ENCODE measurements at places on chromosomes 11 and 22. TPM values are rescaled to one million over a fixed set of nuclear protein-coding genes. Genes with fewer than 3 reads are reported as not detected.
A peak's percentile ranks its signal among the peaks of the same experiment; 100 is the strongest.

- DNase-seq = peak; percentile 44
- no peaks in the 10 kb centered on the region for H3K36me3 ChIP-seq
- peaks cover 33% of the 10 kb centered on the region for H3K4me1 ChIP-seq
- no peaks in the 10 kb centered on the region for H3K27me3 ChIP-seq
- H3K27ac ChIP-seq = no peak overlapping the region
These were observed 201.0 kb downstream of the SNX19 start for GRCh38 chr11:130715085-130715876.

DNA sequence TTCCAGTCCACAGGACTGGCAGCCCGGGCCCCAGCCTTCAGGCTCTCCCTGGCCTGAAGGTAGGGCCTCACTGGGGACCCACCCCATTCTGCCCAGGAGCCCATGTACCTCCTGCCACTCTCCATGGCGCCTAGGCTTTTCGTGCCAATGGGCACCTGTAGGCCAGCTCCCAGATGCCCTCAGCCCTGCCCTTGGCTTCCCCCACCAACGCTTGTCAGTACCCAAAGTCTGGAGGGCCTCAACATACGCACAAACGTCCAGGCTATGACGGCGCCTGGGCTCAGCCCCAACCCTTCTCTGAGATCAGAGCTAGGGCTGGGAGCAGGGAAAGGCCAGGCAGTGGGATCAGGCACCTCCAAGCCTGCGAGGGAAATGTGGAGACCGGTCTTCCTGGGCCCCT lies 816.9 kb upstream of the LUZP2 start:
- no peak overlapping the region for H3K27ac ChIP-seq
- no peaks in the 10 kb centered on the region for H3K4me1 ChIP-seq
- H3K27me3 ChIP-seq = no peaks in the 10 kb centered on the region
- no peak overlapping the region for H3K4me3 ChIP-seq
- DNase-seq = no peak

- H3K4me1 ChIP-seq = no peaks in the 10 kb centered on the region
- DNase-seq = no peak
- H3K36me3 ChIP-seq = no peaks in the 10 kb centered on the region
- no peak overlapping the region for H3K27ac ChIP-seq
These were observed 15.2 kb downstream of the MB start for GRCh38 chr22:35601743-35602615.

DNA sequence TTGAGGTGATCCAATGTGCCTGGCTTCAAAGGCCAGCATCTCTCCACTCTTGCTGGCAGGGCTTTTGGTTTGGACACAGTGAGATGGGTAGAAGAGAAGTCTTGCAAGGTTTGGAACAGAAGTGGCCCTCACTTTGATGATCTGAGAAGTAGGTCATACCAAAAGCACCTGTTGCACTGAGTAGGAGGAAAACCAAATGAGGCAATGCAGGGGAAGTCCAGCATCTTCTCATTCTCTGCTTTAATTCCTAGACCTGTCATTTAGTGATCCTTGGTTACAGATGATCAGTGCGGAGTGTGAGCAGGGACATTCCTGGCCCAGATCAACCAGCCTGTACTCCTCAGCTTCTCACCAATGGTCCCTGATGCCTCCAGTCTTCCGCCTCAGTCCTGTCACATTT lies 990.5 kb downstream of the OPCML start:
- no peaks in the 10 kb centered on the region for H3K36me3 ChIP-seq
- H3K27ac ChIP-seq = no peak overlapping the region
- no peaks in the 10 kb centered on the region for H3K4me1 ChIP-seq
- no peak overlapping the region for H3K4me3 ChIP-seq
- DNase-seq = no peak

GRCh38 chr22:19959587-19960490 lies 18.2 kb upstream of the TXNRD2 start:
- H3K27me3 ChIP-seq = no peaks in the 10 kb centered on the region
- no peak overlapping the region for H3K4me3 ChIP-seq
- no peaks in the 10 kb centered on the region for H3K36me3 ChIP-seq
- H3K4me1 ChIP-seq = peaks cover 12% of the 10 kb centered on the region

DNA sequence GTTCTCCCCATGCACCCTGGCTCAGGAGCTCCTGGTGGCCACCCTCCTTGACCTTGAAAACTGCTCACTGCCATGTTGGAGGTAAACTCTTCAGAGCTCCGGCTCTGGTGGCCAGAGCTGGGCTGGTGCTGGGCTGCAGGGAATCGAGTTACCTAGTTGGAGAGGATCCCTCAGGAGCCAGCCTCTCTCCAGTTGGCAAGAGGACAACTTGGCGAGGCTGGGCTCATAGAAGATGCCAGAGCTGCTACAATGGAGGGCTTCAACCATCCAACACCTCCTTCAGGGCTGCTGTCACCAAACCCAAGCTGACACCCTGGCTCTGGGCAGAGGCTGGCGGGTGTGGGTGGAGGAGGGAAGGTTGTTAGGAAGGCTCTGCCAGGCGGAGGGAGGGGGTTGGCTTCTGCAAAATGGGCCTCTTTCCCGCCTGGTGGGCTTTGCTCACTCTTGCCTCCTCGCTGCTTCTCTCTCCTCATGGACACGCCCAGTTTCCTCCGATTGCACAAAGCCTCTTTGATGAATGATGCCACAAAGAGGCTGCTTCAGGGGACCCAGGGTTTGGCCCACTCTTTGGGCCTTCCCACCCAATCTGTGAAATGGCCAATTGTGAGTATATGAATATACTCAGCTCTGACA lies 53.1 kb downstream of the THAP12 start:
- H3K27me3 ChIP-seq = peaks cover 2% of the 10 kb centered on the region
- H3K4me1 ChIP-seq = peaks cover 8% of the 10 kb centered on the region
- H3K27ac ChIP-seq = no peak overlapping the region
- H3K4me3 ChIP-seq = no peak overlapping the region
- DNase-seq = peak; percentile 72

DNA sequence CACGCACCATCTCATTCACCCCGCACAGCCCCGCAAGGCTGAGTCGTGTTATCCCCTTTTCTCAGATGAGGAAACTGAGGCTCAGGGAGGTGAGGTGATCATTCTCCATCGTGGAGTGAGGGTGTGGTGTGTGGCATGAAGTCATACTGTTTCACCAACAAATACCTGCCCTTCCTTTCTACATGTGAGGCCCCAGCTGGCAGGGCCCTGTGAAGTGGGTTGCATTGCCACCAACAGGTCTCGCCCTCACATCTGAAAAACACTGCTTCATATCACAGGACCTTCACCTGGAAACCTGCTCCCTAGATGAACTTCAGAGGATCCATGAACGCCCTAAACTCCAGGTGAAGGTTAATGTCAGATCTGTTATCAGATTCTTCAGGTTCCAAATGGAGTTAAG lies 4.3 kb downstream of the SSTR3 start:
- H3K4me1 ChIP-seq = peaks cover 16% of the 10 kb centered on the region
- peaks cover 3% of the 10 kb centered on the region for H3K27me3 ChIP-seq
- H3K36me3 ChIP-seq = no peaks in the 10 kb centered on the region

- no peak for DNase-seq
- peaks cover 2% of the 10 kb centered on the region for H3K27me3 ChIP-seq
- peak overlapping the region; percentile 57 for H3K27ac ChIP-seq
- H3K36me3 ChIP-seq = no peaks in the 10 kb centered on the region
- no peak overlapping the region for H3K4me3 ChIP-seq
These were observed 4.0 kb downstream of the JAM3 start for GRCh38 chr11:134072844-134073243.

- no peak overlapping the region for H3K27ac ChIP-seq
- H3K27me3 ChIP-seq = peaks cover 47% of the 10 kb centered on the region
- peaks cover 9% of the 10 kb centered on the region for H3K4me1 ChIP-seq
- no peak for DNase-seq
These were observed 27.3 kb downstream of the STK33 start for GRCh38 chr11:8566613-8567210.

- DNase-seq = no peak
- peaks cover 21% of the 10 kb centered on the region for H3K36me3 ChIP-seq
- no peaks in the 10 kb centered on the region for H3K4me1 ChIP-seq
- H3K4me3 ChIP-seq = no peak overlapping the region
These were observed 9.0 kb upstream of the DLAT start for GRCh38 chr11:112016088-112016764.

DNA sequence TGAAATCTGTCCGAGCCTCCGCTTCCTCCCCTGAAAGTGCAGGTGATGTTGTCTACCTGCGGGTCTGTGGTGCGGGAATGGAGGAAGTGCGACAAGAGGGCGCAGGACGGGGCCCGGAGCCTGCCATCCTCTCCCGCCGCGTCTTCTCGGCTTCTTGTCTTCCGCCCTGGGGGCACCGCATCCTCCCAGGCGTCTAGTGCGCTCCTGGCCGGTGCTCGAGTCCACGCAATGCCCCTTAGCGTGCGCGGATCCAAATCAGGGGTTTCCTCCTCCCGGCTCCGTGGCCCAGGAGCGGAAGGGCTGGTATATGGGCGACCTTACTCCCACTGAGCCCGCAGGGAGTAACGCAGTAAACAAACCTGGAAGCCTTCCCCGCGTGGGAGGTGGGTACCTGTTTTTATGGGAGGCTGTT lies 405 bp downstream of the SFI1 start:
- DNase-seq = no peak
- H3K36me3 ChIP-seq = no peaks in the 10 kb centered on the region
- H3K4me3 ChIP-seq = peak overlapping the region; percentile 93
- H3K27ac ChIP-seq = peak overlapping the region; percentile 88

- H3K4me1 ChIP-seq = no peaks in the 10 kb centered on the region
- no peak overlapping the region for H3K27ac ChIP-seq
- peaks cover 5% of the 10 kb centered on the region for H3K36me3 ChIP-seq
- H3K4me3 ChIP-seq = no peak overlapping the region
- no peak for DNase-seq
These were observed 100.0 kb downstream of the PAX6 start for GRCh38 chr11:31711137-31711536.

DNA sequence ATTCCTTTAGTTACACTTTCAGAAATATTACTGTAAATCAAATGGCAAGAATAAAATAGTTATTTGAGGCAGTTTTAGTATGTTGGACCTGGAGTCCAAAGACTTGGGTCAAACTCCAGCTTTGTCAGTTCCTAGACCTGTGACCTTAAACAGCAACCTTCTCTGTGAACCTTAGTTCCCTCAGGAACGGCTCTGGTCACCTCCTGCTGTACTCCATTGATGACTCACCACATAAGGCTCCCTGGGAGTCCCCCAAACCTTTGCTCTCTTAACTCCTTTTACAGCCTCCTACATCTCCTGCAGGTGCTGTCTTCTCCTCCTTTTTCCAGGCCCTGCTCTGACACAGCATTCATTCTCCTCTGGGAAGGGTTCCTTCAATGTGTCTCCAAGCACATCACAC lies 29.1 kb downstream of the LIMK2 start:
- no peak overlapping the region for H3K4me3 ChIP-seq
- peak overlapping the region; percentile 69 for H3K27ac ChIP-seq
- peaks cover 56% of the 10 kb centered on the region for H3K4me1 ChIP-seq
- no peak for DNase-seq

GRCh38 chr11:61814958-61815789 lies 1.6 kb downstream of the FADS1 start:
- H3K4me3 ChIP-seq = peak overlapping the region; percentile 96
- peaks cover 4% of the 10 kb centered on the region for H3K36me3 ChIP-seq

DNA sequence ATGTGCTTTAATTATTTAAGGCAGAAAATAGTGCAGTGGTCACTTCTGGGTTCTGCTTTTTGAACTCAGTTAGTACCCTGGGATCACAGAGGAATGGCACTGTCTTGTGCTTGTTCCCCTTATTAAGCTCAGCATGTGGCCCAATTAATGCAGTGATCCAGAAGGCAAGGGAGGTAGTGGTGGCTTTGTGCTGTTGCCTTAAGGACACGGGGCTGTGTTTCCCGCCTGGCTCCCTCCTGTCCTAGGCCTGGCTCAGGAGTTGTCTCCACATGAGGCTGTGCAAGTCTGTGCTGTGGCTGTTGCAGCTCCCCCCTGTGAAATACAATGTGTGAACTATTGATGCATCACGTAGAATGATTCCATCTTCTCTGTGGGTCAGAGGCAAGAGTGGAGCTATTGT lies 49.2 kb upstream of the CABP7 start:
- no peaks in the 10 kb centered on the region for H3K27me3 ChIP-seq
- no peak overlapping the region for H3K4me3 ChIP-seq
- H3K4me1 ChIP-seq = no peaks in the 10 kb centered on the region
- no peak for DNase-seq
- H3K36me3 ChIP-seq = peaks cover 36% of the 10 kb centered on the region

DNA sequence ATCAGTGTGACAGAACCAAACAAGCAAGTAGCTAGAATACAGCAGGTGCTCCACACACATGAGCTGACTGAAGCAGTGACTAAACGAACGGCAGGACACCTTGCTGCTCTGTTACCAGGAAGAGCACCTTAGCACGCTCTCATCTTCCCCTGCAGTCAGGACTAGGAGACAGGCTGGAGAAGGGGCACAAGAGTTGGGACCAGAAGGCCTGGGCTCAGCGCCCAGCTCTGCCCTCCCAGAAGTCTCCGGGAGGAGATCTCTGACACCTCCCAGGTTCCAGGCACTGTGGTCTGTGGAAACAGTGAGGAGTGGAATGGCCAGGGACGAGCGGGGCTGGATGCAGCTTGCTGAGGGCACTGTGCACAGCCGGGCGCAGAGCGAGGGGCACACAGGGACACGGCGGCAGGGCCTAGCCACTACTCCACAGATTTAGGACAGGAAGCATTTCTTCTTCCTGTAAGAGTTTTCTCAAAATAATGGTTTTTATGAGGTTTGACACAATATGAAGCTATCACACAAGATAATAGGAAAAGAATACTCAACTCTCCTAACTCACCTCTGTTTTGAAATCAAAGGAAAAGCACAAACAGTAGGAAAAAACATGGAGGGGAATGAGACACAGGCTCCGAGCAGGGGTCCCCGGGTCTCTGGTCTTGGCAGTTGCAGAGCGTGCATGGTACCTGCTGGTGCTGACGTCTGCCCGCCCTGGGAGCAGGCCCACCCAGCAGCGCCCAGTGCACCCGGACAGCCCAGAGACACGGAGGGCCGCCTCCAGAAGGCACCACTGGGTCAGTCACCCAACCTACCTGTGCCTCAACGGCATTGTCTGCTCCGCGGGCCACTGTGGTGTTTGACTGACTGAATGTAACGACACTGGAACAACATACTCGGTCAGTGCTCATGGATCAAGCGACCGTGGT lies 67.6 kb downstream of the NCAPD3 start:
- no peak overlapping the region for H3K4me3 ChIP-seq
- peaks cover 46% of the 10 kb centered on the region for H3K36me3 ChIP-seq
- H3K27me3 ChIP-seq = no peaks in the 10 kb centered on the region
- H3K4me1 ChIP-seq = peaks cover 2% of the 10 kb centered on the region
- H3K27ac ChIP-seq = no peak overlapping the region

- H3K27me3 ChIP-seq = peaks cover 41% of the 10 kb centered on the region
- no peak overlapping the region for H3K4me3 ChIP-seq
- DNase-seq = no peak
- no peaks in the 10 kb centered on the region for H3K4me1 ChIP-seq
- H3K27ac ChIP-seq = no peak overlapping the region
- no peaks in the 10 kb centered on the region for H3K36me3 ChIP-seq
These were observed 43.8 kb downstream of the CHST1 start for GRCh38 chr11:45621588-45621987.

DNA sequence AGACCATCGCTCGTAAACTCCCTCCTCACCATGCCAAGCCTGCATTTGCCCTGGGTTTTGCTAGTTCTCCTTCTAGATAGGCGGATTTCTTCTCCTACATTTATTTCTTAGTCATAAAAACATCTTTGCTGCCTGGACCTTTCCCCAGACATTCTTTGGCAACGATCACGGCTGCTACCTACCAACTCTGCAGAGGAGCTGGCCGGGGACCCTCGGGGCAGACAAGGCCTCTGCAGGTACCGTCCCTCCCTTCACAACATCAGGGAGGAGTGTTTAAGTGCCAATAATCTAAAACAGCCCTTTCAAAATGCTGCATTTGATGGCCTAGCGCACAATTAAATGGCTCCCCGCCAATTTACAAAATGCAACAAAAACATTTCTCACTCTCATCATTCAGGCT lies 34.4 kb downstream of the BRD1 start:
- no peak overlapping the region for H3K27ac ChIP-seq
- DNase-seq = no peak
- no peaks in the 10 kb centered on the region for H3K27me3 ChIP-seq
- H3K4me3 ChIP-seq = no peak overlapping the region
- peaks cover 52% of the 10 kb centered on the region for H3K36me3 ChIP-seq

The P2RX6 gene
- 2.6 TPM for total RNA-seq

The PTPN5 gene
- not detected for total RNA-seq

The NCAM1 gene
- total RNA-seq = 1.9 TPM

The CXCR5 gene
- total RNA-seq = not detected

The AHNAK gene
- 503 TPM for total RNA-seq

Measured in osteocyte (in vitro differentiated cells).